ENCODE measurements at places on chromosomes 3 and 15.

GRCh38 chr3:193962986-193963685 lies 172.8 kb upstream of the HES1 start:
- no peaks in the 10 kb centered on the region for H3K27me3 ChIP-seq
- H3K4me1 ChIP-seq, result no peaks in the 10 kb centered on the region
- H3K27ac ChIP-seq, result no peak overlapping the region
- DNase-seq, result no peak

DNA sequence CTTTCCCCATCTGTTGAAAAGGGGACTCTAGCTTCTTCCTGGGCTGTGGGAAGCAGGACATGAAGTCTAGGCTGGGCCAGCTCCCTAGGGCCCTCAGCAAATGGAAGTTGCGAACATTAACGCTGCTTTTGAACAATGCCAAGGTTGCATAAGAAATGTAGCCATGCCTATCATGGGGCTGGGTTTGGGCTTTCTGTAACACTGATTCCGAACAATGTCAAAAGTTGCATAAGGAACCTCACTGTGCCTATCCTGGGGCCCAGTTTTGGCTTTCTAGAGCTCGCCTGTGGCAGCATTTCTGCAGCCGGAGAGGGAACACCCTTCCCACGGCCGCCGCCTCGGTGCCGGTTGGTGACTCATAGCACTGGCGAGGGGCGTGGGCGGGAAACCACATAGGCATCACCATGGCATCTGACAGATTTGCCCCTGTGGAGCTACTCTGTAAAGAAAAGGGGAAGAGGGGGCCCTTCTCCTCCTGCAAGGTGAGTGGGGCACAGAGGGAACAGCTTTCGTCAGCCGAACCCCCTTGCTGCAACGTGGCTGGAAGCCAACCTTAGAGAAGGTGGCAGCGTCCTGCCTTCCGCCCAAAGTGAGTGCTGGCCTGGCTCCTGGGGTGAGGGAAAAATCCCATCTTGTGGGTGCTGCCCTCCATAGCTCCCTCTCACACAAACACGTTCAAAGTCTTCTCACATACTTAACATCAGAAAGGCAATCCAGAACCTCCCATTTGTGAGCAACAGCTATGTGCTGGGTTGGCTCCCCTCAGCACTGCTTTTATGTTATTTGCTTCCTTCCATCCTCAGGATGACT lies 46.6 kb upstream of the ATP2B2 start:
- no peaks in the 10 kb centered on the region for H3K4me1 ChIP-seq
- no peak overlapping the region for H3K4me3 ChIP-seq
- DNase-seq, result no peak
- no peaks in the 10 kb centered on the region for H3K36me3 ChIP-seq
- no peaks in the 10 kb centered on the region for H3K27me3 ChIP-seq

- no peaks in the 10 kb centered on the region for H3K36me3 ChIP-seq
- no peaks in the 10 kb centered on the region for H3K27me3 ChIP-seq
- no peak for DNase-seq
- H3K4me1 ChIP-seq, result no peaks in the 10 kb centered on the region
- no peak overlapping the region for H3K4me3 ChIP-seq
- no peak overlapping the region for H3K27ac ChIP-seq
Measured at GRCh38 chr3:29128001-29128400, 152.9 kb upstream of the RBMS3 start.

- H3K4me1 ChIP-seq, result no peaks in the 10 kb centered on the region
- DNase-seq, result no peak
- no peak overlapping the region for H3K4me3 ChIP-seq
- no peaks in the 10 kb centered on the region for H3K36me3 ChIP-seq
- H3K27ac ChIP-seq, result no peak overlapping the region
Measured at GRCh38 chr3:78427303-78427702, 1340.5 kb downstream of the ROBO1 start.

GRCh38 chr3:46759239-46760167 lies 41.8 kb upstream of the PRSS50 start:
- no peaks in the 10 kb centered on the region for H3K4me1 ChIP-seq
- H3K36me3 ChIP-seq, result no peaks in the 10 kb centered on the region
- no peak for DNase-seq
- H3K27ac ChIP-seq, result no peak overlapping the region

- H3K36me3 ChIP-seq, result peaks cover 5% of the 10 kb centered on the region
- DNase-seq, result no peak
- H3K27ac ChIP-seq, result no peak overlapping the region
- no peak overlapping the region for H3K4me3 ChIP-seq
- H3K4me1 ChIP-seq, result peaks cover 17% of the 10 kb centered on the region
Measured at GRCh38 chr3:172087198-172087597, 47.8 kb downstream of the FNDC3B start.
